ENCODE measurements at places on chromosomes 7 and 10.

DNA sequence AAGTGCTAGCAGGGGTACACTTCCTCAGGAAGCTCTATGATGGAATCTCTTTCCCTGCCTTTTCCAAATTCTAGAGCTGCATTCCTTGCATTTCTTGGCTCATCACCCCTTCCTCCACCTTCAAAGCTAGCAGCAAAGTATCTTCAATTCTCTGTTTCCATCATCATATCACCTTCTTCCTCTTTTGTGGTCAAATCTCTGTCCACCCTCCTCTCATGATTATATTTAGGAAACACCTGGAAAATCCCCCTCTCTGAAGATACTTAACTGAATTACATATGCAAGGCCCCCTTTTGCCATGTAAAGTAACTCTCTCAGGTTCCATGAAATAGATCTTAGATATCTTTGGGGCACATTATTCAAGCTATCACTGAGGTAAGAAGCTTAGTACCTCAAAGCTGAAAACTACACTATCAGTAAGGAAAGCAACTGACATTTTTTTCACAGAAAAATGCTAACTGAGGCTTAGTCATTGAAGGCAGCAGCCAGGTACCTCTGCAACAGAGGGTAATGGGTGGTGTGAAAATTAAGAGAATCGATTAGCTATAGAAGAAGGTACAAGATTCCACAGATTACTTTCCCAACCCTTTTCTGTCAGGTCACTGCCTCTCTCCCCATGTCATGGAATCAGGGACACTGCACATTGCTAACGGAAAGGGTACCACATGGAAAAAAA is 197.3 kb downstream of the MACC1 start:
- no peak for DNase-seq

- DNase-seq, result no peak
These were observed 296.5 kb upstream of the ZNF32 start for GRCh38 chr10:43945094-43945730.

- no peak for DNase-seq
These were observed 187.2 kb upstream of the MBL2 start for GRCh38 chr10:52959810-52960209.

DNA sequence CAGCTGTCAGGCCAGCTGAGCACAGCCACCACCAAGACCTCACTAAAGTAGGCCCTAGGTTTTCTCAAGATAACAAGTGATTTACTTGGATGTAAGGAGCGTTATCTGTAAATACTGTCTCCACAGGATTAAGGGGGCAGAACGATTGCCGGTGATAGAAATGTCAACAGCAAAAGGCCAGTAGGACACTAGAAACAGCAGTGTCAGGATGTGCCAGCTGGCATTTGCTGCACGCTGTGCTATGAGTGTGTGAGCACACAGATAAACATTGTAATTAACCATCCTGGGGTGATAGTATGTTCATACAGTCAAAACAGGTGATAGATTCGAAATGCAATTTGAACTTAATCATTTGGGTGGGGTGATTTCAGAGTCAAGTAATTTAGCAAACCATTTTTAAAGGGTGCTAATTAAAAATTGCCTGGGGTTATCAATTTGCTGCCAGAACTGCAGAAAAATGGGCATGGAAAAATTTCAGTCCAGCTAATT is 36.3 kb upstream of the NOBOX start:
- DNase-seq, result peak; percentile 7

DNA sequence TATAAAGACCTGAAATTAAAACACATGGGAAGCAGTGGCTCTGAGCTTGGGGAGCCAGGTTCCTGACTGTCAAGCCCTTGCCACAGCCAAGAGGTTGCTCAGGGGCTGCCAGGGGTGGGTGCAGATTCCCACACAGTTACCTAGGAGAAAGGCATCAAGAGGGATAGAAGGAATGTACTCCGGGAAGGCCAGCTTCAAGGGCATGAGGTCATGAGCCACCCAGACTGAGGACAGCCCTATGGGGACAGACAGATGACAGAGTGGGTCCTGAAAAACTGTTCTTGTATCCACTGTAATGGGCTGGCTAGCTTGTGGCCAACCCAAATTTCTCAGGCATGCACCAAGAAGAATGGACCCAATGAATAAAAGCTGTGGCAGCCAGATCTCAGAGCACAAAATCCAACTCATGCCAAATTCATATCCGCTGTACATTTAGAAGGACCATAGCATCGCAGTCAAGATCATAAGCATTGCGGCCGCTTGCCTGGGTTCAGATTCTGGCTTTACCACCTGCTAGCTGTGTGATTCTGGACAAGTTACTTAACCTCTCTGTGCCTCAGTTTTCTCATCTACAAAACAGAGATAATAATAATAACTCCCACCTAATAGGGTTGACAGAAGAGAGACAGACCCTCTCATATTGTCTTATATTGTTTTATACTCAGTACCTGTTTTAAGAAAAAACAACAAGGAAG is 44.9 kb upstream of the KCNMA1 start:
- no peak for DNase-seq

- no peak for DNase-seq
These were observed 56.4 kb upstream of the FAM20C start for GRCh38 chr7:135731-136645.

GRCh38 chr7:26937939-26938623 is 73.7 kb upstream of the SKAP2 start:
- DNase-seq, result no peak

GRCh38 chr7:30062587-30062986 is 34.4 kb downstream of the PLEKHA8 start:
- DNase-seq, result no peak

- DNase-seq, result no peak
These were observed 94.2 kb downstream of the LRMDA start for GRCh38 chr10:75525646-75526045.

GRCh38 chr10:111784946-111785465 is 398.6 kb downstream of the GPAM start:
- DNase-seq, result no peak

DNA sequence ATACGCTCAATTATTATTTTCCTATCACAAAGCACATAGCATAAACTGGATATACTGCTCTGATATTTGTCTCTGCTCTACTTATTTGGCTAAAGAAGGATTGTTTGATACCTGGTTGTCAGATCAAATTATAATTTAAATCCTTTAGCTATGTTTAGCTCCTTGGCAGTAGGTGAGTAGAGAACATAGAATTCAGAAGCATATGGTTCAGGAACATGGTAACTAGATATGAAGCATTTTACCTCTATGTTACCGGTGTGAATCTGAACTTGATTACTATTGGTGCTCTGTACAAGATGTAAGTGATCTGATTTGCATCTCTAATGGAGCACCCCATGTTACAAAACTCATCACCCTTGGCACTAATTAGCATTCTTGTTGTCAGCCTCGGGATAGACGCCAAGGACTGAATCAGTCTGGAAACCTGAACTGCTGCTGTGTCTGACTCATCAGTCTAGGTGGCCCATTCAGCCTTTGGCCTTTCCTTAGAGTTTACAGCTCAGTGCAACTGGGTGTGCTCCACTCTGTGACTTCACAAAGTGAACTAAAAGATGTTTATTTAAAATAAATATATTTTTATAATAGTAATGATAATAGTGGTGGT is 12.3 kb upstream of the MYPN start:
- peak; percentile 45 for DNase-seq

DNA sequence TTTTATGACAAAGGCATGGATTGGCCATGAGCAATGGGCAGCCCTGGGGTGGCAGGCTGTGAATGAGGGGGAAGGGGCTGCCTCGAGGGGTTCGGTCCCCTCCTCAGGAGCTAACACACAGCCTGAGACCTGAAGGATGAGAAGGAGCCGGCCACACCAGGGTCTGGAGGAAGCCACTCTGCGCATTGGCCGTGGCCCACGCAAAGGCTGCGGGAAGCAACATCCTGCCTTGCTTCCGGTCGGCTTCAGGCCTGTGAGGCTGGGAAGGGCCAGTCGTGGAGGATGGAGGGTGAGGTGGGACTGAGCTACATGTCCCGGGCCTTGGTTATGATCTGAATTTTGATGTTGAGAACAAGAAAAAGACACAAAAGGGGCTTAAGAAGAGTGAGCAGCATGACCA is 49.4 kb downstream of the RGS10 start:
- DNase-seq, result no peak

DNA sequence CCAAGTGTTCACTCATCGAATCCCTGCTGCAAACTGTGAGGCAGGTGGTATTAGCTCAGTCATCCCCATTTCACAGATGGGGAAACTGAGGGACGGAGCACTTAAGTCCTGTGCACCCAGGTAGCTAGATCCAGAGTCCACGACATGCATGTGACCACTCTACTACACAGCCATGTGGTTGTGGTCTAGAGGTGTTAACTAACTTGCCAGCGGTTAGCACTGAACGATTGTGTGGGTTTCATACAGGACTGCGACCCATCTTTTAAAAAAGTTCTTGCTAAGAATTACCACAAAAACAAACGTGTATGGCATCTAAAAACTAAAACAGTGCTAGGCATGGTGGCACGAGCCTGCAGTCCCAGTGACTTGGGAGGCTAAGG is 16.1 kb upstream of the ABCC2 start:
- no peak for DNase-seq

DNA sequence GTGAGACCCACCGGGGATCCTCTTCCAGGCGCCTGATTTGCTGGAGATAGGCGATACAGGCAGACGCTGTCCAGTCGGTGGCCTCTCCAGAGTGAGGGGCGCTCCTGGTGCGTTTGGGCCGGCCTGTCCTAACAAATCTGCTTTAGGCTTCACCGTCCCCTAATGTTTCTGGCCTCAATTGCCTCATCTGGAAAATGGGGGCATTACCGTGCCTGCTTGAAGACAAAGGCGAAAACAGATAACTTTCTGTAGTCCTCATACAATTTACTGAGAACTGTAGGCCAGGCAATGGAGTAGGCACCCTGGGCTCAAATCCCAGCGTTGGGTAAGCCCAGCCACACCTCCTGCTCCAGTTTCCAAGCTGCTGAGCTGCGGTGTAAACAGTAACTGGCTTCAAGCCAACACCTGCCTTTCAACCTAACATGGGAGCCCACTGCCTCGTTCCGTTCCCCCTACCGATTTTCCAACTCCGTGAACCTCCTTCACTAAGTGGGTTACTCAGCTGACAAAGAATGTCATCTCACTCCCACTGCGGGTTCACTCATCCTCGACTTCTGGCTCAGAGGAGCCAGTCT is 589 bp upstream of the ZFAND4 start:
- DNase-seq, result no peak

GRCh38 chr7:75688200-75689136 is 50.3 kb downstream of the HIP1 start:
- no peak for DNase-seq

- DNase-seq, result no peak
These were observed 117.9 kb upstream of the KLF6 start for GRCh38 chr10:3902809-3903410.

DNA sequence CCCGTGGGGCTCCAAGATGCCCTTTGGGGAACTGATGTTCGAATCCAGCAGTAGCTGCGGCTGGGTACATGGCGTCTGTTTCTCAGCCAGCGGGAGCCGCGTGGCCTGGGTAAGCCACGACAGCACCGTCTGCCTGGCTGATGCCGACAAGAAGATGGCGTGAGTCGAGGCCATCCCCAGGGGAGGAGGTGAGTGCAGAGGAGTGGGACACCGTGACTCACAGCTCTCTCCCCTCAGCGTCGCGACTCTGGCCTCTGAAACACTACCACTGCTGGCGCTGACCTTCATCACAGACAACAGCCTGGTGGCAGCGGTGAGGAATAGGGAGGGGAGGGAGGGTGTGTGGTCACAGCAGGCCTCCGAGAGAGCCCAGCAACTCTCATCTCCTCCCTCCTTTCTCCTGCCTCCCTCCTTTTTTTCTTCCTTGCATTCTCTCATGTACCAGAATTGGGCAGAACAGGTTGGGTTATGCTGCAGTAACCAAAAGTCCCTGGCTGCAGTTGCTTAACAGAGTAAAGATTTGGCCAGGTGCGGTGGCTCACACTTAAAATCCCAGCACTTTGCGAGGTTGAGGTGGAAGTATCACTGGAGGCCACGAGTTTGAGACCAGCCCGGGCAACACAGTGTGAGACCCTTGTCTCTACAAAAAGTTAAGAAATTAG is 16.5 kb downstream of the ARPC1B start:
- no peak for DNase-seq

DNA sequence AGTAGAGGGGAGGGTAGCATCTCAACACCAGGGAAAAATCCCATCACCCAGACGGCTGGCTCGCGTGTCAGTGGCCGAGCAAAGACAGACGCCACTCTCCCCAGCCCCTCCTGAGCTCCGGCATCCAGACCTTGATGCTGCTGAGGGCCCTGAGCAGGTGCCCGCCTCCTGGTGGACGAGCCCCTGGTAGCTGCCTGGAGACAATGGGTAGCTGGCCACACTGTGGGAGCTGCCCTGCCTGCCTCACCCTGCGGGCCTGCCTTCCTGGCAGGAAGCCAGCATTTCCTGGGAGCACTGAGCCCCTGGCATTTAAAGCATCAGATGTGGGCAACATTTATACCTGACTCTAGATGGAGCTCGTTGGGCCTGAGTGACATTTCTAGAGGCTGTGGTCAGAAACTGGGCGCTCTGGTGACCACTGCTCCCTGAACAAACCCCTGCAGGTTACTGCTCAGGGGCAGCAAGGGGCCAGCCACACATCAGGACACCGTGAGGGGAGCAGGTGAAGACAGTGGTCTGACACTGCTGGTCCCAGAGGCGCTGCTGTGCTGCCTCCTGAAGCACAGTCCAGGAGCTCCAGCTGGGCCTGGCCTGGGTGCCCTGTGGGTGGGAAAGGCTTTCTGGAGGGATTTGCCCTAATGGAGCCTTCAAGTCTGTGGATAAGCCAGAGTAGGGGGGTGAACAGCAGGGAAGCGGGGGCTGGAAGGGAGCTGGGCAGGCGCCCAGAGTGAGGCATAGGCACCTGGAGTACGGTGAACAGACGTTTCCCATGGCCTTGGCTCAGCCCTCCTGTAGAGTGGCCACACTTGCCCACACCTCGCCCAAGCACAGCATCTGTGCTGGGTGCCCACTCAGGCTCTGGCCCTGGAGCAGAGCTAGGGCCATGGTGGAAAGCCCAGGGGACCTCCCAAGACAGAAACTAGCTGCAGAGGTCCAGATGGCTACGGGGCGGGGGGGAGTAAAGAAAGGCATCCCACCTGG is 138.7 kb downstream of the MAPK8 start:
- DNase-seq, result peak; percentile 48

DNA sequence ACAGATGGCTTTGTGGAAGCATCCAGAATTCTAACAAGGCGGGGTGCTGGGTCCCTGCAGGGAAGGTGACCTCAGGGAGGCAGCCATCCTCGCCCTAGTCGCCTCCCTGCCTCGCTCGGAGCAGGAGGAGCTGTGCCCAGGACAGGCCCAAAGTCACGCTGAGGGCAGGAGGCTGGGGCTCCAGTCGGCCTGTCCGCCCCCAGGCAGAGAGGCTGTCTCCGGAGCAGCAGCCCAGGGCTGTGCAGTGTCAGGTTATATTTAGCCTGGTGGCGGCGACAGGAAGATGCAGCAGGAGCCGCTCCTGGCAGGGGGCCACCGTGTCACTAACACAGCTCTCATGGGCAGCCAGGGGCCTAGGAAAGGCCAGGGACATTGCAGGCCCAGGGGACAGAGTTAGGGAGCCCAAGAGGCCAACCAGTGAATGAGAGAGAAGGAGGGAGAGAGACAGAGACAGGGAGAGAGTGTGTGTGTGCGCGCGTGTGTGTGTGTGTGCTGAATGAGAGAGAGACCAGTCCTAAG is 13.5 kb downstream of the KCNH2 start:
- DNase-seq, result no peak

GRCh38 chr10:61960396-61961120 is 59.1 kb downstream of the ARID5B start:
- no peak for DNase-seq

- DNase-seq, result peak; percentile 35
These were observed 568.8 kb downstream of the HTR7 start for GRCh38 chr10:90289037-90289436.

- DNase-seq, result no peak
These were observed 14.2 kb upstream of the PRF1 start for GRCh38 chr10:70616761-70617160.

GRCh38 chr10:99983280-99983988 is 26.3 kb downstream of the DNMBP start:
- no peak for DNase-seq

GRCh38 chr7:112204499-112205342 is 1.5 kb downstream of the DOCK4 start:
- peak; percentile 41 for DNase-seq
